ENCODE measurements at places on chromosomes 3 and 15. TPM values are rescaled to one million over a fixed set of nuclear protein-coding genes. Genes with fewer than 3 reads are reported as not detected.
A peak's percentile ranks its signal among the peaks of the same experiment; 100 is the strongest.

- DNase-seq = no peak
Observed at GRCh38 chr3:188497021-188497420, 343.1 kb downstream of the LPP start.

DNA sequence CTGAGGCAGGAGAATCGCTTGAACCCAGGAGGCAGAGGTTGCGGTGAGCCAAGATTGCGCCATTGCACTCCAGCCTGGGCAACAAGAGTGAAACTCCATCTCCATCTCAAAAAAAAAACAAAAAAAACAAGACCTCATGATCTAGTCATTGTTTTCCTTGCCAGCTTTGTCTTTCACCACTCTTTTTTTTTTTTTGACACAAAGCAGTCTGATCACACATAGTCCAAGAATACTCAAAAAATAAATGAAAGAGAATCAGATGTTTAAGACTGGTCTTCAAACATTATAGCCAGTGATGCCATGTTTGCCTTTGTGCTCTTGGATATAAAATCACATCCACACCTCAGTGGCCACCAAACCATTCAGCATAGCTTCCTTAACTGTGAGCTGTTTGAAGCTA lies 5.8 kb upstream of the ADAM10 start:
- DNase-seq = no peak

- no peak for DNase-seq
Observed at GRCh38 chr15:55694652-55695150, 48.3 kb downstream of the PRTG start.

GRCh38 chr3:186360779-186361178 lies 1.3 kb downstream of the DGKG start:
- DNase-seq = no peak

DNA sequence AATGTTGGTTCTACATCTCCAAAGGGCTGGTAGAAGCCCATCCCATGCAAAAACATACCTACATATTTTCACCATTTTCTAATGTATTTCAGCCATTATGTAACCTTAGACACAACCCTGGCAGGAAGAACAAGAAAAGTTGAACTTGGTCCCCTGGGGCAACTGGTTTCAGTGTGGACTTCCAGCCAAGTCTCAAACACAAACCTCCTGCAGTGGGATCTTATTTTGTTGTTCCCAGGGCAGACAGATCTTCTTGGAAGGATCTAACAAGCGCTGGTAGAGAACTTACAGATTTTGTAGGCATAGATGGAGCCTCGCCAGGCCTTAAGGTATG lies 96.3 kb downstream of the ADAMTS17 start:
- no peak for DNase-seq

- DNase-seq = no peak
Observed at GRCh38 chr3:9918261-9919038, 1.6 kb downstream of the IL17RC start.

DNA sequence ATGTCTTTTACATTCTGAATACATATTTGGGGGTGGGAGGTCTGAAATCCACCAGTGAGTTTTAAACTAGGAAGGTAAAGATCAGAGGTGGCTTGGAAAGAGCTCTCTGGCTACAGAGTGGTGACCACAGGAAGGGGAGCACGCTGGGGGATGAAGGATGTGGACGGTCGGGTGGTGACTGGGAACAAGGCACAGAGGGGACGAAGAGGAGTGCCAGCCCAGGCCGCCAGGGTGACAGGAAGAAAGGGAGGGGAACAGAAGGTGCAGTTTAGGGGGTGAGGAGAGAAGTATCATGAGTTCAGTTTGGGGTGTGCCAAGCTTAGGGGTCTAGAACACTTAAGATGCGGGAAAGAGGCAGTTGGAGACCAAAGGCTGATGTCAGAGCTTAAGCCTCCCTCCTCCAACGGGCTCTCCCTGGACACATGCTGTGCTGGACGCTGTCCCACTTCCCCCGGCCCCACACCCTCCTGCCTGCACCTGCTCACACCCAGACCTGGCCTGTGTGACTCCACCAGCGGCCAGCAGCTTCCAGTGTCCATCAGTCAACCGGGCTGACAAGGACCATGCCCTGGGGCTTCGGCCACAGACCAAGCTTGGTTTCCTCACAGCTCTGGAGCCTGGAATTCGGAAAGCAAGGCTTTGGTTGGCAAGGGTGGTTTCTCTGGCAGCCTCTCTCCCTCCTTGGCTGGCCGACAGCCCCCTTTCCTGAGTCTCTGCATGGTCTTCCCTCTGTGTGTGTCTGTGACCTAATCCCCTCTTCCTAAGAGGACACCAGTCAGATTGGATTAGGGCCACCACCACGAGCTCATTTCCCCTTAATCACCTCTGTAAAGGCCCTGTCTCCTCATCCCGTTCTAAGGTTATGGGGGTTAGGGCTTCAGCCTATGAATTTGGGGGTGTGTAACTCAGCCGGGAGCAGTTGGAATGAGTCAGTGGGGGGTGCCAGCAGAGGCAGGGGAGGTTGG lies 120.4 kb upstream of the IQSEC1 start:
- DNase-seq = no peak

- DNase-seq = no peak
Observed at GRCh38 chr3:28973609-28974008, 307.3 kb upstream of the RBMS3 start.

DNA sequence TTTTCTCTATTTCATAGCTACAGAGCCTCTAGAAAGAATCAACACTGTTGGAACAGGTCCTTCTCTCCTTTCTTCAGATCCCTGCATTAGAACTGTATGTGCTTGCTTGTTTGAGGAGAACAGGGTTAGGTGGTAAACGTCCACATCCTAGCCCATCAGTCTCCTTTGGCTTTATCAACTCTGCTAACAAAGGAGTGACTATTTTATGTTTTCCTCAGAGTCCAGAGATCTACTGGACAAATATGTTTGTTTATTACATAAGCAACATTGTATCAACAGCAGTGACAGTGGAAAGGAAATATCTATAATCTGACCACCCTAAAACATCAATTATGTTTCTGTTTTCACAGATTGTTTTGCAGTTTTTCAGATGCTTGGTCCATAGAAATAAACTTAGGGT lies 39.6 kb downstream of the CMSS1 start:
- DNase-seq = no peak

DNA sequence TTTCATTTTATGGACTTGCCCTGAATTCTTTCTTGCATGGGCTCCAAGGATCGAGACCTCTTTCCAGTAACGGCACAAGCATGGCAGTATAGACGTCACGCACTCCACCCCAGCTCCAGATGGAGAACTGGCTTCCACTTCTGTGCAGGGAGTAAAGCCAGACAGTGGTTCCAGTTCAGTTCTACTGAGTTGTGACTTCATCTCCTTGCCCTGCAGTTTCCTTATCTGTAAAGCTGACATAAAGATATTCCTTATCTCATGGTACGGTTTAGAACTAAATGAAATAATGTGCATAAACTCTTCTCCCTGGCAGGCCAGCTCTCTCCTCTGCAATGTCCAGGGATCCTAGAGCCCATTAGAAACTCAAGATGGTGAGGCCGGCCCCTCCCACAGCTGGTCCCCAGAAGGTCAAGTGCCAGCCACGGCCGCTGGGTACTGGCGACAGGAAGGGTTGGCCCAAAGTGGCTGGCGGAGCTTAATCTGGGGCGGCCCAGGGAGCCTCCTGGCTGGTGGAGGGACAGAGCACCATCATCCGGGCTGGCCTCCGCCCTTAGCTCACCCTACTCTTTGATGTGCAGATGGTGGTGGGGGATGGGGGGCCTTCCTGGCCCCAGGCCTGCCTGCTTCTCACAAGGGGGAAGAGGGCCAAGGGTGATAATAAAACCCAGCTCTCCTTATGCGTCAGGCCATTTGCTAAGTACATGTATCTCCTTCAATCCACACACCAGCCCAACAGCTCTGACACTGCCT lies 7.2 kb downstream of the MESP2 start:
- DNase-seq = no peak

- DNase-seq = no peak
Observed at GRCh38 chr3:194458131-194458530, 28.7 kb downstream of the ATP13A3 start.

DNA sequence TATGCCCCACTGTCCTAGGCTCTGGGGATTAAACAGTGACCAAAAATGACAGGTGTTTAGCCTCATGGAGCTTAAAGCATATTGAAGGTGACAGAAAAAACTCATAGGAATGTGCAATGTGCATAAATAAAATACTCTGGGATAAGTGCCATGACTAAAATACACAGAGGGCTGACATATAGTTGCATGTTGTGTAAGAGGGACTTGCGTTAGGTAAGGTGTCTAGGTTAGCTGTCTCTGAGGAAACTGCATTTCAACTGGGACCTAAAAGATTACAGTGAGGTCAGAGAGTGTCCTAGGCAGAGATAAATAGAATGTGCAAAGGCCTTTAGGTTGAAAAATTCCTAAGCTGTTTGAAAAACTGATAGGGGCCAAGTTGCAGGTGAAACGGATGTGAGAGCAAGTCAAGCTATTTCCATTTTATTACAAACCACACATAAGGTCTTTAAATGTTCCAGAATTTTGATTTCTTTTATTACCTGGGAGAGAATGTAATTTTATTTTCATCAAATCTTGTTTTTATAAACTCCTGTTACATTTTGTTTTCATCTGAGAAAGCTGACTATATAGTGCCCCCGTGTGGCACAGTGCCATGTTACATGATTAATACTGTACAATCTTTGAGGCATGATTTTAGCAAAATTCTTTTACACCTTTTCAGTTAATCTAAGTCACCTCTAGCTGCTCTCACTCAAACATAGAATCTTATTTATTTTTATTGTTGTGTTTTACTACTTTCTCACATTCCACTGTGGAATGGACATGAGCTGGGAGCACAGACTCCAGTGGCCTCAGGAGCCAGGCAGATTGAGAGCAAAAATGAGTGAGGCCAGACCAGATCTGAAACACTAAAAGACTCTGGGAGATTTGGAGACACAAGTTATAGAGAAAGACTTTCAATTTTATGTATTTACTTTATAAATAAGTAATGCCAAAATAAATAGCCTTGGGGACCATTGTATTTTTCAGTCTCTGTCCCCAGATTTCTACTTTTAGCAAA lies 259.6 kb upstream of the ZNF717 start:
- peak; percentile 25 for DNase-seq

DNA sequence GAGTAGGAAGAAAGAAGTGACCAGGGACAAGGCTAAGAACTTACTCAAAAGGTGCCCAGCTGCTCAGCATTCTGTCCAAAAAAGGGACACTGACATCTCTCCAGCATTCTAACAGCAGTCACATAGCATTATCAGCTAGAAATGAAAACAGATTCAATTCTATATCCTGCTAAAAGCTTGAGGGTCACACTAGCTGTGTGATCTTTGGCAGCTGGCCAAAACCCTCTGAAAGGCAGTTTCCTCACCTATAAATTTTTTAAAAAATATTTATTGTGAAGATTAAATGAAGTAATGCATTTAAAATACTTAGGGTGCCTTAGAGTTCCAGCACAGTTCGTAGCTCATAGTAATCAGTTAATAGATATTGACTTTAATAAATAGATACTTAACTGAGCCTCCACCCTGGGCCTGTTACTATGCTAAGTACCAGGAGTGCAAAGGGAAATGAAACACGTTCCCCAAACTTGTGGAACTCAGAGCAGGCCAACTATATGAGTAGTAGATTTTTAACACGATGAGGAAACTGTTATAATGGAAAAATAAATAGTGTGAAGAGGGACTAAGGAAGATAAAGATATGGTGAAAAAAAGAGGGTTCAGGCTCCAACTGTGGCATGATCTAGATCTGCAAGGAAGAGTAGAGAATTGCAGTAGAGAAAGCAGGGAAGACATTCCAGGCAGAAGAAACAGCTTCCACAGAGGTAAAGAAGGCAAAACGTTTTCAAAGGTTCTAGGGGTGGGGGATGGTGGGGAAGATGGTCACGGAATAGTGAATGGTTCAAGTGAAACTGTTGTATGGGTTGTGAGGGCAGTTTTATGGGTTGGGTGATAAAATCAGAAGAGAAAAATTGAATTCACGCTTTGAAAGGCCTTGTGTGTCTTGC lies 11.4 kb downstream of the CD86 start:
- DNase-seq = no peak

- DNase-seq = no peak
Observed at GRCh38 chr3:110577854-110578253, 493.8 kb upstream of the NECTIN3 start.

DNA sequence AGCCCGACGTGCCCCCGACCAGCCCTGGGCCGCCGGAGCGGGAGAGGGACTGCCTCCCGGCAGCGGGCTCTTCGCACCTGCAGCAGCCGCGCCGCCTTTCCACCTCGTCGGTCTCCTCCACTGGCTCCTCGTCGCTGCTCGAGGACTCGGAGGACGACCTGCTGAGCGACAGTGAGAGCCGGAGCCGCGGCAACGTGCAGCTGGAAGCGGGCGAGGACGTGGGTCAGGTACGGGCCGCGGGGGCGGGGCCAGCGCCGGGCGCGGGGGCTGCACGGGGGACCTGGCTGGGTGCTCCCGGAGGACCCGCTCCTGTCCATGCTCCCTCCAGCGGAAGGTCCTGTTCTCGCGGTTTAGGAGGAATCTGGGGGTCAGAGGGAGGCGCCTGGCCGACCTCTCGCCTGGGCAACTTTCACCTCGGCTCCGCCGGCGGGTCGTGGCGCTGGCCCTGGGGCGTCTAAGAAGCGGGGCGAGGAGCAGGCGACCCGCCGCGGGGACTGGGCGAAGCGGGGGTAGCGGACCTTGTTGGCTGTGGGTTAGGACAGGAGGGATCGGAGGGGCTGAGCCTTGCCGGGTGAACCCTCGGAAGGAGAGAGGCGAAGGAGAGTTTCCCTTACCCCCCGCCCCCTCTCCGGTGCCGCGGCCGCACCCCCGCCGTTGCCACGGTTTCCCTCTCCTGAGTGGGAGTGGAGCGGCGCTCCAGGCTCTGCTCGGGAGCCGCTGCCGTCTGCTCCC lies 682 bp downstream of the ITPKA start:
- DNase-seq = no peak

- DNase-seq = no peak
Observed at GRCh38 chr3:53169045-53169831, 8.2 kb downstream of the PRKCD start.

- no peak for DNase-seq
Observed at GRCh38 chr3:148319161-148319915, 378.4 kb upstream of the AGTR1 start.

- DNase-seq = no peak
Observed at GRCh38 chr3:129616713-129617112, 10.2 kb upstream of the PLXND1 start.

GRCh38 chr15:98009169-98009568 lies 48.7 kb downstream of the ARRDC4 start:
- DNase-seq = no peak

- DNase-seq = no peak
Observed at GRCh38 chr3:32056559-32057290, 49.7 kb upstream of the GPD1L start.

- DNase-seq = no peak
Observed at GRCh38 chr3:131193641-131194238, 167.1 kb downstream of the NEK11 start.

Gene C3orf62
- polyA plus RNA-seq = 14.7 TPM

Gene HIGD2B
- polyA plus RNA-seq = not detected

Gene GOLIM4
- polyA plus RNA-seq = 113 TPM

Gene CFAP92
- 2.0 TPM for polyA plus RNA-seq

Gene MITF
- 37.6 TPM for polyA plus RNA-seq

Gene CCDC13
- polyA plus RNA-seq = 2.6 TPM

Gene CASR
- polyA plus RNA-seq = 25.1 TPM

Gene CFAP100
- 3.0 TPM for polyA plus RNA-seq

Gene POPDC2
- polyA plus RNA-seq = 6.0 TPM

Gene LARP6
- polyA plus RNA-seq = 16.0 TPM

Gene MINAR1
- 0.83 TPM for polyA plus RNA-seq

Gene MAP6D1
- 1.3 TPM for polyA plus RNA-seq

Gene SYNPR
- 0.11 TPM for polyA plus RNA-seq
